ENCODE measurements at places on chromosomes 12 and 14. TPM values are rescaled to one million over a fixed set of nuclear protein-coding genes. Genes with fewer than 3 reads are reported as not detected.

GRCh38 chr14:35193161-35193560 lies 70.8 kb downstream of the PRORP start:
- no peak for DNase-seq

The AQP2 gene
- not detected for total RNA-seq

- no peak for DNase-seq
These were observed 21.5 kb upstream of the BEGAIN start for GRCh38 chr14:100608586-100609330.

The KRT75 gene
- not detected for total RNA-seq

DNA sequence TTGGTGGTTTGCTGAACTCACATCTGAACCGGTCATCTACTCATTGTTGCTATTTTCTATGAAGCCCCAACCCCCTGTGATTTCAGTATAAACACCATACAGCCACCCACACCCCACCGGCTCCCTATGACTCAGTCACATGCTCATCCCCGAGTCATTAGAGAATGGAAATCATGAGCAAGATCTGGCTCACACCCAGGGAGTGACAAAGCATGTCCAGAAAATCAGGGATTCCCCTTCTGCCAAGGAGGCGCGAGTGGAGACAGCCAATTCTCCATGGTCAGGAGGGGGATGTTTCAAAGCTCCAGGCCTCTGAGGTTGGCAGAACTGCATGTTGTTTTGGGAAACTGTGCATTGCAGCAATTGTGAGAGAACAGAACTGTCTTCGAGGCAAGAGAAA lies 657.5 kb upstream of the TBX3 start:
- DNase-seq, result peak; percentile 29

- DNase-seq, result no peak
These were observed 42.6 kb upstream of the PLEKHD1 start for GRCh38 chr14:69441948-69442347.

Measured in pulmonary artery endothelial cell (primary cell).